ENCODE measurements at places on chromosomes 7 and 10.

DNA sequence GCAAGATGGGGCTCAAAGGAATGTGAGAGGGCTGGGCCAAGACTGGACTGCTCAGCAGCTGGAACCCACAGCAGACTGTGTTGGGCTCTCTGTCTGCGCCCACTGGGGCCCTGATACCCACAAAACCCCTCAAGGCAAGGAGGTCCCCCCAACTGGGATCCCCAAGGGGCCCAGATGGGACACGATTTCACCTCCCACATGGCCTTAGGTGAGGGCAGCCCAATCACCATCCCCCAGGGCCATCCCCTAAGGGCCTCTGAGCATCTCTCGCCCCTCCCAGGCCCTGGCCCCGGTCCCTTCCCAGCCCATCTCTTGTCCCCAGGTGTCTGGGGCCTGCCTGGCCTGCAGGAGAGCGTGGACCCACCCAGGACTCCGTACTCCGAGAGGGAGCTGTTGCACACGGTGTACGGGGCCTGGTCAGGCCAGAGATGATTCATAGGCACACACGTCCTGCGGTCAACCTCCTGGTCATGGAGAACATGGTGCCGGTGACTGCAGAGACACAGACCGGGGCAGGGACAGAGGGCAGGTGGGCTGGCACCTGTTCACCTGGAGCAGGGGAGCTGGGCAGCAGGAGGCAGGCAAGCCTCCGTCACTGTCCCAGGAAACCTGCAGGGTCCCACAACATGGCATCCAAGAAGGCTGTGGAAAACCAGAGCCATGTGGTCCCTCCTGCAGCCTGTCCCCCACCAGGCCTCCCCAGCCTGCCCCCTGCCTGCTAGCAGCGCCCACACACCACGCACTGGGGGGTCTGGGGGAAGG, 21.6 kb downstream of the OGDHL start:
- DNase-seq, result no peak

GRCh38 chr10:11026773-11027172, 9.1 kb downstream of the CELF2 start:
- no peak for DNase-seq

- DNase-seq, result no peak
Observed at GRCh38 chr10:52818019-52818418, 45.4 kb upstream of the MBL2 start.

DNA sequence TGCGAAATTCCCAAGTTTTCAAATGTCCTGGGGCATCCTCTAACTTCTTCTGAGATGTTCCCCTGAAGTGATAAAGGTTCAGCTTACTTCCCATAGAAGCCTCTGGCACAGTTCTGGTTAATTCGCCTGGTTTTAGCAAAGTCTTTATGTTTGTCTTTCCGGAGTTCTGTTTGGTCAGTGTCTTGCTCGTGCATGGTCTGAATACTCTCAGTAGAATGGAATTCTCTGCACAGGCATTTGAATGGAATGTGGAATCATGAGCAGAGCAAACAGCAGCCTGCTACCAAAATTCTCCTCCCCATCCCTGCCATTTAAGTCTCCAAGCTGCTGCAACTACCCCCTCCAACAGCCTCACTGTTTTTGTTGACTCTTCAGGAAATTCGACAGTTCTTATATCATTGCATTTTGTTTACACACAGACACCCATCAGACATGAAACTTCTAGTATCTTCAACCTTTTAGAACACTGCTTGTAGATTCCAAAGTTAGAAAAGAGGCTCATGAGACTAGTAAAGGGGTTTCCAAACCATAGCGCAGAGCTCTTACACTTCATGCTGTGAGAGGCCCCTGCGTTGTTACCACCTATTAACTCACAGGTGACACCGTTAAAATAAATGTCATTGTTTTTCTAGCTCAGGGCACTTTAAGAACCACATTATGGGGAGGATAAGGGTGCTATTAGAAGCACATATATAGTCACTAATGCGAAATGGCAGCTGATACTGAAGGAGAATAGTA, 129.7 kb downstream of the PLCE1 start:
- no peak for DNase-seq

- no peak for DNase-seq
Observed at GRCh38 chr7:150788474-150789269, 11.5 kb downstream of the TMEM176B start.

DNA sequence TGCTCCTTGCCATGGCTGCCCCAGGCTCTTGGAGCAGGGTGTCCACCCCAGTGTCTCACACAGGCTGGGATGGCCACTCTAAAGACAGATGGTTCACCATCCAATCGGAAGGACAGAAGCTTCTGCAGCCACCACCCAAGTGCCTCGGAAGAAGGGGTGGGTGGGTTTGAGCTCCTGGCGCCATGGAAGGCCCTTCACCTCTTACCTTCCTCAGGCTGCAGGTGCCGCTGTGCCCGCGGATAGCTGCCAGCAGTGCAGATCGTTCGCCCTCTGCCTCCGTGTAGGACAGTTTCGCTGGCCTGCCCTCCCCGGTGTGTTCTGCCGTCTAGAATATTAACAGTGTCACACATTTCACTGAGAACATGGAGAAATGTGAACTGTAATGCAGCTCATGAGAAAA, 243.6 kb upstream of the GRB10 start:
- DNase-seq, result no peak

GRCh38 chr7:23909426-23909825, 199.4 kb downstream of the STK31 start:
- no peak for DNase-seq

GRCh38 chr10:127450644-127451043, 98.5 kb upstream of the NPS start:
- DNase-seq, result no peak

DNA sequence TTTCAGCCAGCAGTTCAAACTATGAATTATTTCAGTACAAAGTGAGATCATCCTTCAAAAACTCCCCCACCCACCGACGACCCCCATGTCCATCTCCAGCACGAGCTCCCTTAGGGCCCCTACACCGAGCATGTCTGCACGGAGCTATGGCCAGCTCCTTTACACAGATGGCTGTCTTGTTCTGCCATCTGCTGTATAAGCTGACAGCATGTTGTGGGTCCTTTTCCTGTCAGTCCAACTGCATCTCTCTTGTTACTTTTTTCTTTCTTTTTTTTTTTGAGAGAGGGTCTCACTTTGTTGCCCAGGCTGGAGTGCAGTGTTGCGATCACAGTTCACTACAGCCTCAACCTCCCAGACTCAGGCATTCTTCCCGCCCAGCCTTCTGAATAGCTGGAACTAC, 21.6 kb downstream of the NPC1L1 start:
- no peak for DNase-seq

DNA sequence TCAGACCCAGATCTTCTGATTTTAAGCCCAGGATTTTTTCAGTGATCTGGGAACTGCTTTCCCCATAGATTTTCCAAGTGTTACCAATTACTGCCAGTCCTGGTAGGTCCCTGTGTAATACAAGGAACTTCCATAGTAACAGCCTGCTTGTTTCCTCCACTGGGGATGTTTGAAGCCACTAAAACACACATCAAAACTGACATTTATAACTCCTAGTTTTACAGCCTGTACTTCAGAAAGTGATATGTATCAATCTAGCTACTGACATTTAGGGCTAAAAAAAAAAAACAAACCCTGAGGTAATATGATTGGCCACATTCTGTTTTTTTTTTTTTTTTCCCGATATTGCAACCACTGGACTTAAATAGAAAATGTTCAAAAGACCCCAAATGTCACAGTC, 166.9 kb upstream of the SP4 start:
- DNase-seq, result no peak

DNA sequence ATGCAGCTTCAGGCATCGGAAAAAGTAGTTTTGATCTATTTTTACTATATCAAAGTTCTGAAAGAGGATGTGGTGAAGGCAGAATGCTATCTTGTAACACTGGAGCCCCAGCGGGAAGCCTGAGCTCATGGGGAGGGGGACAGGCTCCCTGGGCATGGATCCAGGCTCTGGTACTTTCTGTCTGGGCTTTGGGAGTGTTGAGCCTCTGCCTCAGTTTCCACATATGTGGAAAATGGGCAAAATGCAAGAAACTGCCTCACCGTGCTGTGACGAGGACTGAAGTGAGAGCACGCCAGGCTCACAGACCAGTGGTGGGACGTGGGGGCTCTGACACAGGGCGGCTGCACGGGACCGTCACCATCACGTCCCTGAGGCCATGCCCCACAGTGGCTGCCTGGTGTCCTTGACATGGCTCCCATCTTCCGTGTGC, 182.9 kb upstream of the SHH start:
- DNase-seq, result no peak

- no peak for DNase-seq
Observed at GRCh38 chr10:427761-428519, 261.5 kb downstream of the DIP2C start.

DNA sequence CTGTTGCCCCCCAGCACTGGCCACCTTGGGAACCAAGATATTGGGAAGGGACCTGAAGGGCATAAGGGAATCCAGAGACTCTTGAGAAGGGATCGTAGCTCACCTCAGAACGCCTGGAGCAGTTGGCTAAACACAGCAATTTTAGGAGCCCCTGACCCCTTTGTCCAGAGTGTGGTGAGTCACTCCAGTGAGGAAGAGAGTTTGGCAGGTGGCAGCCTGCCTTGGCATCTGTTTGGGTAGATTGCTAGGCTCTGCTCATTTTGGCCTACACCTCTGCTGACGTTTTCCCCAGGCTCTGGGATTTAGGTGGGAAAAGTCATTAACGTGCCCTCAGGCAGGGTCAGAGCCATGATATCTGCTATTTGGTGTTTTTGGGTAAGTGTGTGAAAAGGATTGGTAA, 100.6 kb downstream of the GRB10 start:
- DNase-seq, result no peak

DNA sequence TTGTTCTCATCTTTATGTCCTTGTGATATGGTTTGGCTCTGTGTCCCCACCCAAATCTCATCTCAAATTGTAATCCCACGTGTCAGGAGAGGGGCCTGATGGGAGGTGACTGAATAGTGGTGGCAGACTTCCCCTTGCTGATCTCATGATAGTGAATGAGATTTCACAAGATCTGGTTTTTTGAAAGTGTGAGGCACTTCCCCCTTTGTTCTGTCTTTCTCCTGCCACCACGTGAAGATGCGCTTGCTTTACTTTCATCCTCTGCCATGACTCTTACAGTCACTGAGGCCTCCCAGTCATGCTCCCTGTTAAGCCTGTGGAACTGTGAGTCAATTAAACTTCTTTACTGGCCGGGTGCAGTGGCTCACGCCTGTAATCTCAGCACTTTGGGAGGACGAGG, 161.0 kb downstream of the HERPUD2 start:
- DNase-seq, result no peak

DNA sequence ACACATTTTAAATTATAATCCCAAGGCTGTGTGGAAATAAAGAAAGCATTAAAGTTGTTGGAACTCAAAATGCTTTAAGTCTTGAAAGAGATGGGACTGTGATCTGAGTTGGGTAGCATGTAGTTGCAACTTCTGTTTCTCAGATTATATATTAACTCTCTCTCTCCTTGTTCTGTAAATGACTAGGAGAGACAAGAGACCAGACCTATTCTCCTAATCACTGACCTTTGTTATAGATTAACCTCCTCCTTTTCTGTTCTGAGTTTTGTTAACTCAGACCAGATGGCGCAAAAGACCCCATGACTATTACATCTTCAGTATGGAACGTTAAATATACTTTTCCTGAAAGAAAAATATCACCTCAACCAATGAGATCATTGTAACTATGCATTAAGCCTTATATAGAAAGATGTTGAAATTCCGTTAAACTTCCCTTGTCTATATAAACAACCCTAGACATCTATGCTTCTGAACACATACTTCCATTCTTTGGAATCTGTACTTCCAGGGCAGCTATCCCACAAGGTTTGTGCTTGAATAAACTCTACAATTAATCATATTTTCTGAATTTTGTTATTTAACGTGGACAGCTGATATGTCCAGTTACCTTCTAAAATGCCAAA, 143.5 kb upstream of the TRIM24 start:
- no peak for DNase-seq

DNA sequence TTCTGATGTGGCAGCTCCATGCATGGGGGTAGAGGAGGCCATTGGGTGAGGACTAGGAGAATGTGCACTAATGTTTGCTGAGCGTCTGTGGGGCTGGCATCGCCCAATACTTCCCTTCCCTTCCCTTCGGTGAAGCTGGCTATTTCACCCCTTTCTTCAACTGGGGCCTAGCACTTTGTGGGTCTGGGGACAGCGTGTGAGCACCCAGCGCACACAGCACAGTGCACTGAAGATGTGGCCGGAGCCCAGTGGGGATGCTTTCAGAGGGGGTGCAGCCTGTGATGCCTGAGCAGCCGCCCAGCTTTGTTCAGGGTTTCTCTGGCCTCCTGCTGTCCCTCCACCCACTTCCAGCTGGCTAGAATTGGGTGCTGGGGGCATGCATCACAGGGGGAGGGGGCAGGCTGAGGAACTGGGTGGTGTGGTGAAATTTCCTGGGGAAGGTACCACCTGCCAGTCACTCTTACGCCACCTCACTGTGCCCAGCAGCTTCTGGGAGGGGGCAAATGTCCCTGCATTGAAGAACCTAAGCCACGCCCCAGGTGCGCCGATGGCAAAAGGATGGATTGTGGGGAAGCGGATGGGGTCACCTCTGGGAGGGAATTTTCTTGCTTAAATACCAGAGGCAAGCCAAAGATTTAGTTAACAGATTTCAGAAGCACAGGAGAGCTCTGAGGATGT, 45.5 kb downstream of the CLEC2L start:
- DNase-seq, result no peak

GRCh38 chr10:96706331-96706853, 13.9 kb downstream of the PIK3AP1 start:
- DNase-seq, result no peak

GRCh38 chr10:32190890-32191491, 134.8 kb upstream of the KIF5B start:
- no peak for DNase-seq

DNA sequence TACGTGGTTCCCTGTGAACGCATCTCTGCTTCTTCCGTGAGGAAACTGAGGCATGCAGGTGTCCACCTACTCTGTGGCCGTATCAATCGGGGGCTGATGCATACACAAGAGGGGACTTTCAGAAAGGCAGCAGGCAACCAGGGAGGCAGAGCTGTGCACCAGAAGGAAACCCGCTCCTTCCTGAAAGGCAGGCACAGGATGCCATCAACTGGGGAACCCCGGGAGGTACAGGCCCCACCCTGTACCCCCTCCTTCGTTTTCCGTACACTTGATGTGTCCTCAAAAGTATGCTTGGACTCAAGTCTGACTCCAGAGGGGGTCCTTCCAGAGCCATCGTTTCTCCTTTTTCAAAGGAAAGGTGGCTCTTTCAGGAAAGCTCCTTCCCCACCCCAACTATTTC, 59.5 kb downstream of the ASB13 start:
- DNase-seq, result no peak

GRCh38 chr10:113751181-113751732, at the start of gene PLEKHS1:
PLEKHS1 (plus strand) TSS chr10:113751682; CDS start chr10:113755278, 3,596 bp downstream.
- DNase-seq, result no peak

GRCh38 chr10:131134001-131134576, 177.4 kb downstream of the TCERG1L start:
- no peak for DNase-seq

DNA sequence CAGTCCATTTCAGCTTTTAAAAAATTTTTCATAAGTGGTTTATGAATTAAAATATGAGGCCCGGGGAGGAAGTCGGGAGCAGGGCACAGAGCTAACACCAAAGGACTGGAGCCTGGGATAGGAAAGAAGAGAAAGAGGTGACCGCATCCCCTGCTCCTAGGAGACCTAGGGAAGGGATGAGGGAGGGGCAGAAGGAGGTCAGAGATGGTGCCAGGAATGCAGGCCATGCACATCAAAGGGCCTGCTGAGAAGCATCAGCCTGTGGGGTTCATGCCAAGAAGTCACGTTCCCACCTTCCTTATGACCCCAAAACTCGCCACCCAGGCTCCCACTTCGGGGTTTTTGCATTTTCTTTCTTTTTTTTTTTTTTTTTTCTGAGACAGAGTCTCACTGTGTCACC, 14.7 kb upstream of the TOMM7 start:
- no peak for DNase-seq

GRCh38 chr7:98651760-98652159, 34.7 kb downstream of the NPTX2 start:
- no peak for DNase-seq

- no peak for DNase-seq
Observed at GRCh38 chr10:121792198-121792597, 135.6 kb downstream of the ATE1 start.
